ENCODE measurements at places on chromosomes 16 and 17.

DNA sequence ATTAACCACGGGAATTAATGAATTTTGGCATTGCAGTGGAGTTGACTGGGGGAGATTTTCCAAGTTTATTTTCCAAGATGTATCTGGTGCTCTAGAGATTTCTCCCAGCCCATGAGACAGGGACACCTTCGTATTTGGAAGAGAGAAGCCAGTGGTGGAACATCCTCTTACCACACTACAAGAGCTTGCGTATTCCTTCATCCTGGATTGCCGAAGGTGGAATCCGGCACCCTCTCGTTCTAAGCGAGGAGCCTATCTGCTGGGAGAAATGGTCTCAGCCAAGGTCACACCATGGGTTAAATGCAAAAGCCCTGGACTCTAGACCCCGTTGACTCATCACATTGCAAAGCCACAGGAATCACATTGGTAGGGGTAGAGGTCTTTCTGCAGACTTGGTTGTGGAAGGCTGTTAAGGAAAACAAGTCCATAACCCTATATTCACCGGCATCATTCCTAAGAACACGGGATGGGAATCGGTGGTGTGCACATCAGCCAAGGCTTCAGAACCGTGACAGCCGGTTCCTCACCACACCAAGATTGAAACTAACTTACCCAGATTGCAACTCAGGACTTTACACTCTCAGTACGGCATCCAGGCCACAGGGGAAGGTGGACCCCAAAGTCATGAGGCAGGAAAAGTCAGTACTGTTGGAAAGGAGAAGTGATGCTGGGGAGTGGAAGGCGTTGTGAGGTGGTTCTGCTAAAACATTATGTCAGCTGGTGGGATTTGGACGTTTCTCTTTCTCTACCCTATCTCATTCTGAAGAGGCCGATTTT, 259.8 kb downstream of the CPPED1 start:
- no peak for DNase-seq
- no peaks in the 10 kb centered on the region for H3K36me3 ChIP-seq
- no peak overlapping the region for H3K4me3 ChIP-seq
- no peaks in the 10 kb centered on the region for H3K27me3 ChIP-seq
- no peaks in the 10 kb centered on the region for H3K4me1 ChIP-seq

GRCh38 chr17:7889166-7889955, 772 bp downstream of the CHD3 start:
- no peaks in the 10 kb centered on the region for H3K27me3 ChIP-seq

GRCh38 chr17:2351269-2351668, 14.0 kb downstream of the SGSM2 start:
- H3K36me3 ChIP-seq = no peaks in the 10 kb centered on the region
- H3K4me3 ChIP-seq = no peak overlapping the region
- peaks cover 14% of the 10 kb centered on the region for H3K4me1 ChIP-seq
- DNase-seq = no peak

DNA sequence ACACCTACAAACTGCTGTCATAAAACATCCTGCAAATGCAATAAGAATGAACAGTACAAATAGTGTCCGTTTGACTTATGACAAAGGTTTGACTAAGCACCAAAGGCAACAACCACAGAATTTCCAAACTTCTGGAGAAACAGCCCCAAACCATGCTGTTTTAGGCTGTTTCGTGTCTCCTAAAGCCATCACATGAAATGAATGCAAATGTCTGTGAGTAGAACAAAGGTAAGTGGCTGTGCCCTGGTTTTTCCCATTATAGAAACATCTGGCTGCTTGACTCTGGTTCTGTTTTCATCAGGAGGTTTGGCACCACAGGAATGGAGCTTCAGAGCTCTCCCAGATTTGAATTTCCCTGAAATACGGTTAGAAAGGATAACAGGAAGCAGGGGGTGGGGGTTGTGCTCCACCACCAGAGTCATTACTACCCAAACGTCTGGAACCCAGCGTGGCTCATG, 4.6 kb upstream of the EMP2 start:
- no peak for DNase-seq
- no peak overlapping the region for H3K27ac ChIP-seq
- no peaks in the 10 kb centered on the region for H3K27me3 ChIP-seq
- peaks cover 10% of the 10 kb centered on the region for H3K4me1 ChIP-seq
- H3K36me3 ChIP-seq = no peaks in the 10 kb centered on the region
- H3K4me3 ChIP-seq = no peak overlapping the region
